Activated T-helper 1 cell treated with anti-CD3 and anti-CD28 coated beads, Interleukin-12 subunit alpha, Interleukin-12 subunit beta, Interleukin-2, Interleukin-4 antibody, amounts not matched to agents 30 ng/mL and 10 ng/mL and 1 ng/mL, durations not matched to agents 14 hours and 24 hours and 36 hours (primary cell): ENCODE measurements at places on chromosomes 2 and 18. TPM values are rescaled to one million over a fixed set of nuclear protein-coding genes. Genes with fewer than 3 reads are reported as not detected.

- H3K27ac ChIP-seq, result no peak overlapping the region
- DNase-seq, result no peak
- peaks cover 12% of the 10 kb centered on the region for H3K27me3 ChIP-seq
- H3K4me3 ChIP-seq, result no peak overlapping the region
These were observed 103.0 kb downstream of the AP1S3 start for GRCh38 chr2:223734346-223734745.

DNA sequence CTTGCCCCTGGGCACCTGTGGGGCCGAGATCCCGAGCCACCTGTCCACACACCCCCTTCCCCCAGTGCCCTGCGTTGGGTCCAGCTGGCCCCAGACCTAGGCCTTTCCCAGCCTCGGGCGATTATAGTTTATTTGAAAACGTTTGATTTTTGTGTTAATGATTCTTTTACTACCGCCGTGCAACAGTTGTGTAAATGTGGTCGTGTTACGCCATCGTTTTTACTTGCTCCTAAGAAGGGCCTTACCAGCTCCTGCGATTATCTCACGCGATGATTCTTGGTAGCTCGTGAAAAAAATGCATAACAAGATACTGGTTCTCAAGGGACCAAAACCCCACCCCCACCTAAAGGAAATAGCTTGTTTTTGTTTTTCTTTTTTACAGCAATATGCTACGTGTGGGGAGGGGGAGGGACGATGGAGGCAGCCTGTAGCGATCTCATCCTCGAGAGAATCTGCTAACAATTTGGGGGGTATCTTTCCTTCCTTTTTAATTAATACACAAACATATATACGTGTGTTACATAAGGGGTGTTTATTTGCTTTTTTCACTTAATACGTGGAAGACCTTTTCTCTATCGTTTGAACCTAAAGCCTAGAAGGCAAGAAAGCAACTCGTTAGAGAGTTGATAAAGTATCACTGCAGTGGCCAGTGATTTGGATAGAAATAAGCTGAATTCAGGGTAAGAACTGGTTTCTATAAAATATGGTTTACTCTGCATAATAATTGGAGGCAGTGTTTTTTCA, 1.0 kb downstream of the ZDBF2 start:
- H3K27ac ChIP-seq, result peak overlapping the region; percentile 85
- peaks cover 42% of the 10 kb centered on the region for H3K27me3 ChIP-seq
- H3K36me3 ChIP-seq, result no peaks in the 10 kb centered on the region

- no peak overlapping the region for H3K4me3 ChIP-seq
- no peak overlapping the region for H3K27ac ChIP-seq
- no peaks in the 10 kb centered on the region for H3K36me3 ChIP-seq
- DNase-seq, result no peak
These were observed 160.8 kb downstream of the COL6A3 start for GRCh38 chr2:237253046-237253702.

DNA sequence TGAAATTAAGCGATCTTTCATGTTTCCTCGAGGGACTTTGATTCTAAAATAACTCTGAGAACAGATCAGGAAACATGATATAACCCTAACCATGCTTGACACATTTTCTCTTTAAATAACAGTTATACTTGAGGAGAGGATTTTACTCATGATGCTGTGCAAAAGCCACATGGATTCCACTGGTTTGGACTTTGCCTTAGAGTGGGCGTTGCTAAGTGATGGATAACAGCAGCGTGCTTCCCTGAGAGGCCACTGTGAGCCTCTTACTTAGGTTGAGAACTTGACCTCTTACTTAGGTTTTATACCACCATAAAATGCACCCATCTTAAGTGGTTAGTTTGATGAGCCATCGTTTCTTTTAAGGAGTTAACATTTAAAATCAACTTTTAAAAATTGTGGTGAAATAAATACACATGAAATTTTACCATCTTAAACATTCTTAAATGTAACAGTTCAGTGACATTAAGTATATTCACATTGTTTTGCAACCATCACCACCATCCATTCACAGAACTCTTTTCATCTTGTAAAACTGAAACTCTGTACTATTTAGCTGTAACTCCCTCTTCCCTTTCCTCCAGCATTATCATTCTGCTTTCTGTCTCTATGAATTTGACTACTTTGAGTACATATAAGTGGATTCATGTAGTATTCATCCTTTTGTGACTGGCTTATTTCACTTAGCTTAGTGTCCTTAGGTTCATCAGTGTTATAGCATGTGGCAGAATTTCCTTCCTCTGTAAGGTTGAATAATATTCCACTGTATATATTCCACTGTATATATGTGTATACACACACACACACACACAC, 22.6 kb downstream of the ANXA4 start:
- H3K4me3 ChIP-seq, result peak overlapping the region; percentile 57
- peaks cover 29% of the 10 kb centered on the region for H3K36me3 ChIP-seq
- peaks cover 52% of the 10 kb centered on the region for H3K4me1 ChIP-seq
- H3K27me3 ChIP-seq, result no peaks in the 10 kb centered on the region
- peak overlapping the region; percentile 87 for H3K27ac ChIP-seq
- DNase-seq, result no peak

GRCh38 chr18:37222999-37223378, 342.6 kb downstream of the CELF4 start:
- no peak overlapping the region for H3K4me3 ChIP-seq
- H3K27ac ChIP-seq, result no peak overlapping the region
- no peaks in the 10 kb centered on the region for H3K36me3 ChIP-seq
- no peak for DNase-seq
- H3K27me3 ChIP-seq, result no peaks in the 10 kb centered on the region
- no peaks in the 10 kb centered on the region for H3K4me1 ChIP-seq

DNA sequence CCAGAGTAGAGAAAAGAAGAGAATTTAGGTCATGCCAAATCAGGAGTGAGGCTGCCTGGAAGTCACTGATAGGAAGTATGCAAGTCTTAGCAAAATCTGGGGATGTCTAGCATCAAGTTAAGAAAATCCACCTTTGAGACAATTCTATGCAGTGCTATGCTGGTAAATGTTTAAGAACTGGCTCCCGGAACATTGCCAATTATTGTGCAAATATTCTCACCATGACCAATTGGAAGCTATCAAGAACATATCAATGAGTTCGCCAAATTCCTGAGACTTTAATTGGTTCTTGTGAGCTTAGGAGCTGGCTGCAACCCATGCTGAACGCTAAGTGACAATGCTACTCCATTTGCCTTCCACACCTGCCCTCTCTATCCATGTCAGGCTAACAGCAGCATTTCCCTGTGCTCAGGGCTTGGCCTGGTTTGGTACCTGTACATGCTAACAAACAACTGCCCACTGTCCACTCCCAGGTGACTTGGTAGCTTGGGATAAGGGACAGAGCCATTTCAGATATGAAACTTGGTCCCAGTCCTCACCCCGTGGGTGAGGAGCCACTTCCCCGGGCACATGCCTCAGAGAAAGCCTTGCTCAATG, 172.9 kb upstream of the KLHL29 start:
- no peak overlapping the region for H3K27ac ChIP-seq
- no peaks in the 10 kb centered on the region for H3K4me1 ChIP-seq
- no peak for DNase-seq
- H3K4me3 ChIP-seq, result no peak overlapping the region

Gene PTCD3
- total RNA-seq, result 164 and 165 TPM in 2 replicates

GRCh38 chr18:11981192-11981542, at the start of gene IMPA2:
Gene IMPA2, plus strand, starts transcription at chr18:11981507. Its CDS starts 163 bp downstream, at chr18:11981670.
- no peak for DNase-seq
- H3K27ac ChIP-seq, result peak within 1 kb of the TSS; percentile 83
- peak within 1 kb of the TSS; percentile 88 for H3K4me3 ChIP-seq

Gene ZNF24
- total RNA-seq, result 56.4 and 56.6 TPM in 2 replicates

DNA sequence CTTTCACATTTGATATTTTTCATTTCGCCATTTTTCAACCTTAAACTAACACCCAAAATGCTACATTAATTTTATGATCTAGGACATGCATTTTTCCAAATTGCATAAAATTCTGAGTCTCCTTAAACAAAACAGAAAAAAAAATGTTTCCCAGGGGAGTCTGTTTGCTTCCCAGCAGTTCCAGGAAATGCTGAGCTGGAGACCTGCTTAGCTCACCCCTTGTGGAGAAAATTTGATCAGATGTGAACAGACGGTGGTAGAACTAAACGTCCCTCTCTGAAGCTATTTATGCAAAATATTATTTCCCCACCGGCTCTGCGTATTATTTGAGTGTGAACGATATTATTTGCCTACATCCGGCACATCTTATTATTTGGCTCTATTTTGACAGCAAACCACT, 74.9 kb upstream of the AGAP1 start:
- H3K27ac ChIP-seq, result no peak overlapping the region
- peaks cover 7% of the 10 kb centered on the region for H3K27me3 ChIP-seq
- H3K4me3 ChIP-seq, result no peak overlapping the region
- H3K4me1 ChIP-seq, result no peaks in the 10 kb centered on the region

Gene COMMD1
- total RNA-seq, result 25.4 and 28.9 TPM in 2 replicates

DNA sequence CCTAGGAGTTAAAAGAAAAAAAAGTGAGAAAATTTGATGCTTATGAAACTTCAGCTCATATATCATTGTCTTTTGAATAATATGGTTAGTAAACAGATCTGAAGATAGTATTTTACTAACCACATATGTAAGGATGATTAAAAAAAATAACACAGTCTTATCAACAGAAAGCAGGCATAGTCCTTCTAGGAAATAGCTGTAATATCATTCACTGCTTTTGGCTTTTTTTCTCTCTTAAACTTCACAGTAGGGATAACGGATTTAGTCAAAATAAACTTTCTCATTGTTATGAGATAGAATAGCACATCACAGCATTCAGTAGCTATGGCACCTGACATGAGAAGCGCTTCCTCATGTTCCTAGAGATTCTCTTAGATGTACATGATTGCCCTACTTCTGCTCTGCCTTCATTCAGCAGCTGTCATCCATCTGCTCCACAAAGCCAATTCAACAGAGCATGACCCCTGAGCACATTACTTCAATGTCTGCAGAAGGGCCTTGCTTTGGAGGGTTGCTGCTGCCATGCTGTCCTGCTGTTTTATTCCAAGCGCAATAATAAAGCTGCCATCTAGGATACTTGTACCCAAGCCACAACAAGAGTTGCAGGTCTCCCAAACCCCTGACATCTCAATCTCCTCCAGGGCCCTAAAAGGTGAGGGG, 67.0 kb downstream of the TTC21B start:
- peaks cover 27% of the 10 kb centered on the region for H3K36me3 ChIP-seq
- H3K27ac ChIP-seq, result no peak overlapping the region
- H3K4me1 ChIP-seq, result no peaks in the 10 kb centered on the region
- H3K4me3 ChIP-seq, result no peak overlapping the region

DNA sequence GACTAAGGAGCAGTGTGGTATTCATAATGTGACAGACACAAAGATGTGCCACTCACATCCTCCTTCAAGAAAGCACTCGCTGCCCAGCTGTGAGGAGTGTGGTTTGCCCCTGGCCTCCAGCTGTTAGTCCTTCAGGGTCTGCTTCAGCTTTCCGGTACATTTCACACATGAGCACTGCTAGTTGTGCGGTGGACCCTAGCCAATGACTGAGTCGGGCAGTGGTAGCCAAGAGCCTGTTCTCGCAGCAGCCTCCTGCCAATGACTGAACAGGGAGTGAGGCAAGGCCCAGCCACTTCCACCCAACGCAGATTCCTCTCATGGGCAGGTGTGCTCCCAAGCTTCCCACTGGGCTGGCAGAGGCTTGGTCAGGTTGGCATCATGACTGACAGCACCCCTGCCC, 254.3 kb downstream of the RBM43 start:
- H3K27ac ChIP-seq, result no peak overlapping the region
- H3K27me3 ChIP-seq, result no peaks in the 10 kb centered on the region
- H3K4me1 ChIP-seq, result no peaks in the 10 kb centered on the region

DNA sequence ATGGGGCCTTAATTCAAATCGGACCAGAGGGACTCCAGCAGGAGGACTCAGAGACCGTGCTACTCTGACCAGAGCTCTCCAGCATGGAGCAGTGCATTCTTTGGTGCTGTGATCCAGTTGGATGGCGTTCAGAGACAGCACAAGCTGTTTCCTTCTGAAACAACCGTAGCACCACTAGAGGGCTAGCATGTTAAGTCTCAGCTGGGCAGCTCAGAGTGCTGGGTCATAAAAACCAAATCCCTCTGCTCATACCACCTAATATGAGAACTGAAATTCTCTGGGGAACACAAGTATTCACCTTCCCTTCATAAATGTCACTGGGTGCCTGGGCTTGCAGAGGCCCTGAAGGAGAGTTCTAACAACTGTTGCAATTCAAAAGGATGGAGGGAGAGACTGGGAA, 97.7 kb upstream of the TFCP2L1 start:
- H3K27me3 ChIP-seq, result no peaks in the 10 kb centered on the region
- H3K27ac ChIP-seq, result no peak overlapping the region
- H3K4me1 ChIP-seq, result peaks cover 6% of the 10 kb centered on the region
- no peak overlapping the region for H3K4me3 ChIP-seq

GRCh38 chr2:85728883-85729824, 24.6 kb upstream of the ATOH8 start:
- H3K27ac ChIP-seq, result no peak overlapping the region
- H3K27me3 ChIP-seq, result peaks cover 17% of the 10 kb centered on the region
- H3K4me3 ChIP-seq, result no peak overlapping the region
- peak; percentile 65 for DNase-seq
- H3K4me1 ChIP-seq, result peaks cover 13% of the 10 kb centered on the region

DNA sequence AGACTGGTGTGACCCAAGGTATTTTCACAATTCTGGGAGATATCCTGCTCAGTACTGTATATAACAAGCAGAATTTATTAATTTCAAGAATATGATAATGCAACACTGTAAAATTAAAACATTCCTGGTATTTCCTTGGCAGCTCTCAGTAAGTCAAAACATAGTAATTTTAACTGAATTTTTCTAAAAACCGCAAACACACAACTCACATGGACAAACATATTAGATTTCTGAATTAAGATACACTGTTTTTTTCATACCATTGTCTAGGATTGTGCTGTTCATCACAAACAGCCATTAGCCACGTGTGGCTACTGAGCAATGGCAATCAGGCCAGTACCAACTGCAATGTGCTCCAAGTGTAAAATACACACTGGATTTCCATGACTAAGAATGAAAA, 29.6 kb downstream of the LPIN2 start:
- no peak for DNase-seq
- H3K36me3 ChIP-seq, result peaks cover 15% of the 10 kb centered on the region
- peak overlapping the region; percentile 92 for H3K4me3 ChIP-seq
- no peaks in the 10 kb centered on the region for H3K27me3 ChIP-seq

DNA sequence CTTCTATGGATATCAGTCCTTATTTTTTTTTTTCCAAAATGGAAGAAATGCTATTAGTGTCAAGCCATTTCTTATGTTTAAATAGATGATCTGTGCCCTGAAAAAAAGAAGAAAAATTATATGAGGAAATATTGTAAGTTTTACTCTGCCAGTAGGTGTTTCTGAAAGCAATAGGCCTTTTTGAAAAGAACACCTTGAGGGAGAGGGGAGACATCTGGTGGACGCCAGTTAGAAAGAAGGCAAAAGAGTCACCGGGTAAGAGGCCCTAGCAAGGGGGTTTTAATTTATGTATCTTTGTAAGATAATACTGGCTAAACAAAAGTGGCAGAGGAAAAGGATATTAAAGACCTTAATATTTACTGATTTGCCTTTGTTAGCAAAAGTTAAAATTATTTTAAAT, 56.1 kb downstream of the DYNAP start:
- no peaks in the 10 kb centered on the region for H3K36me3 ChIP-seq
- DNase-seq, result no peak
- H3K27ac ChIP-seq, result no peak overlapping the region
- no peak overlapping the region for H3K4me3 ChIP-seq
- no peaks in the 10 kb centered on the region for H3K4me1 ChIP-seq

Gene DTNA
- not detected in 2 replicates for total RNA-seq

- peaks cover 2% of the 10 kb centered on the region for H3K27me3 ChIP-seq
- peaks cover 15% of the 10 kb centered on the region for H3K36me3 ChIP-seq
- peak overlapping the region; percentile 68 for H3K4me3 ChIP-seq
- peak overlapping the region; percentile 78 for H3K27ac ChIP-seq
- peaks cover 40% of the 10 kb centered on the region for H3K4me1 ChIP-seq
These were observed 24.1 kb upstream of the NMUR1 start for GRCh38 chr2:231554327-231554726.

Gene AQP12B
- not detected in 2 replicates for total RNA-seq
